NCI-H774 (cell line): ENCODE measurements at places on chromosomes 1 and 21.

DNA sequence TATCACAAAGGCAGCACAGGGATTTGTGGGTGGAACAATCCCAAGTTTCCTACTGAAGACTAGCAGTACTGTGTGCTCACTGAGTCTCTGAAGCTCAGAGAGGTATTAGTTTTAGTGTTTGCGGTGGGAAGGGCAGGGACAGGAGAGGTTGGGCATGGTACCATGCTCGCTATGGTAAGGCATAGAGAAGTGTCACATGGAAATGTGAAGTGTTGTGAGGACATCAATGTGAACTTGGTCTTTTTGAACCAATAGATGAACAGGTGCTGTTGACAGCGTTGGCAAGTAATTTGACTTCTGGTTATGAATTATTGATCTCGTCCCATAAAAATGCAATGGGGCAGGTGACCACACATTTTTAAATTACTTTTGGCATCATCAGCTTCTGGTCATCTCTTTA is 55.8 kb upstream of the ADAMTS1 start:
- DNase-seq: no peak

DNA sequence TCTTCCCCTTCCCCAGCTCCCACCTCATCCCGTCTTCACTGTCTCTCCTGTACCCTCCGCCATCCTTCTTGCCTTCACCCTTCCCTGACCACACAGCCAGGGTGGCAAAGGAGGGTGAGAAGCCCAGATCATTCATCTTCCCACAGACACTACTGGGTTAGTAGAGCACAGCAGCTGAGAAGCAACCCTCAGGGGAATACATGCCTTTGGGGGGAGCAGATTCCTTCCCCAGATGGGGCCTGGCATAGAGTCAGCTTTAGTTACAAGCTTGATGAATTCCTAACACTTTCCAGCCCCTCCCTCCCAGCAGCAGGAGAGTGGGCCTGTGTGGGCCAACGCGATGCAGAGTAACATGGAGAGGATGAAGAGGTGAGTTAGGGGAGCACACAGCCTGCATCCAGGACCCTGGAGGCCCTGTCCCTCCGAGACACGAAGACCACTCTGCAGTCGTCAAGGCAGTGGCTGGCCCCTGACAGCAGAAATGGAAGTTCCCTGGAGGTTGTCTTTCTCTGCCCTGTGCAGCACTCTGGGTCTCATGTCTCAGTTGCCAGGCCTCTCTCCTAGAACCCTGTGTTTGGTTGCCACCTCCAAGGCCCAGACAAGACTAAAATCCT is 8.8 kb upstream of the BTG2 start:
- DNase-seq: no peak

- DNase-seq: no peak
Measured at GRCh38 chr1:101181930-101182329, 54.9 kb upstream of the S1PR1 start.

DNA sequence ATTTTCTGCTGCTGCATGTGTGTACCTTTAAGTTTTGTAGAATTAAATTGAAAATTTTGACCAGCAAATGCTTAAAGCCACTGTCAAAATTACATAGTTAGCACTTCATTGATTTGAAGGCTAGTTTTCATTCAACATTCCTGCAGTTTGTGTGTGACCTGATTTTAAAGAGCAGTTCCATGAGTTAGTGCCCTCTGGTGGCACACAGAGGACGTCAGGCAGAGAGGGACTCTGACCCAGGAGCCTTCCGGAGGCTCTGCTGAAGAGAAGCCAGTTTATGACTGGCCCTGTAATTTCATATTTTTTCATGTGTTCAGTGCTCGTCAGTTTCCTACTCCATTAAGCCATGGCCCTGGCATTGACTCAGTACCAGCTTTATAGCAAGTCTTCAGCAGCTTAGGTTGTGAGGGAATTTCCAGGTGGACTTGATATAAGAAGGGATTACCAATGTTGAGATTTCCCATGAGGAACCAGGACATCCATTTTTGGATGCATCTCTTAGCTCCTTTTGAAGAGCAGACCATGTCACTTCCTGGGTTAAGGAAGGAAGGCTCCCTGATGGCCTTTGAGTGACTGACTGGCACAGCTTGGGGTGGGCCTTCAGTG is 104.7 kb downstream of the CAMTA1 start:
- no peak for DNase-seq

DNA sequence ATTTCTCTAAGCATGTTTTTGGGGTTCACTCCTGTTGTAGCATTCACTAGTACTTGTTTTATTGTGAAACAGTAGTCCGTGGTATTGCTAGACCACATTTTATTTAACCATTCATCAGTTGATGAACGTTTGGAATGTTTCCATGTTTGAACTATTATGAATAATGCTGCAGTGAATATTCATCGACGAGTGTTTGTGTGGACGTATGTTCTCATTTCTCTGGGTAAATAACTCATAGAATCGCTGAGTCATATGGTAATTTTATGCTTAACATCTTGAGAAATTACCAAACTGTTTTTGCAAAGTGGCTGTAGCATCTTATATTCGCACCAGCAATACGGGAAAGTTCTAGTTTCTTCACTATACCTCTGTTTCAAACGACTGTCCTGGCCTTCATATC is 28.0 kb upstream of the KAZN start:
- no peak for DNase-seq

DNA sequence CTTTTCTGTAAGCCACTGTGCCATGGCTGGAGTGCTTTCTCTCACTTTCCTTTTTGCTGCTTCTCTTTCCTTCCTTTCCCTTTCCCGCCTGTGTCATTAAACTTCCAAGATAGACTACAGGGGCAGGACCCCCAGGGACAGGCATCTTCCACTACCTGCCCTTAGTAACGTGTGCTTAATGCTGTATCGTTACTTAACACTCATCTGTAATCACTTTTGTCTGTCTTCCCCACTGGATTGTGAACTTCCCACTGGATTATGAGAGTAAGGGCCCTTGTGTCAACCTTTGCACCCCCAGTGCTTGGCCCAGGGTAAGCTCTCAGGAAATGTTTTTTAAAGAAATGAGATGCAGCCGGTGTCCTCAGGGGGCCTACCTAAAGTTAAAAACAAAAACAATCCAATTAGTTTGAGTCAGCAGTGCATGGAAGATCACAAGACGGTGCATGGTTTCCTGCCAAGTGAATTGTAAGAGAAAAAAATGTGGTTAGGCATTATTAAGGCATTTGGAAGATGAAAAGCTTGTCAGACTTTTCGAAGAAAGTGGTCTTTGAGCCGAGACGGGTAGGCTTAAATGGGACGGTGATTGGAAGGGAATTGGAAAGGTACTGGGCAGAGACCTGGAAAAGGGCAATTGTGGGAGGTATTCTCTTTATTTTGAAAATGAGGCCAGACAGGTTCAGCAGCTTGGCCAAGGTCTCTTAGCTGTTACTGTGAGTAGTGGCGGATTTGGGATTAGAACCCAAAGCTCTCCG is 958 bp downstream of the LYPLAL1 start:
- no peak for DNase-seq

DNA sequence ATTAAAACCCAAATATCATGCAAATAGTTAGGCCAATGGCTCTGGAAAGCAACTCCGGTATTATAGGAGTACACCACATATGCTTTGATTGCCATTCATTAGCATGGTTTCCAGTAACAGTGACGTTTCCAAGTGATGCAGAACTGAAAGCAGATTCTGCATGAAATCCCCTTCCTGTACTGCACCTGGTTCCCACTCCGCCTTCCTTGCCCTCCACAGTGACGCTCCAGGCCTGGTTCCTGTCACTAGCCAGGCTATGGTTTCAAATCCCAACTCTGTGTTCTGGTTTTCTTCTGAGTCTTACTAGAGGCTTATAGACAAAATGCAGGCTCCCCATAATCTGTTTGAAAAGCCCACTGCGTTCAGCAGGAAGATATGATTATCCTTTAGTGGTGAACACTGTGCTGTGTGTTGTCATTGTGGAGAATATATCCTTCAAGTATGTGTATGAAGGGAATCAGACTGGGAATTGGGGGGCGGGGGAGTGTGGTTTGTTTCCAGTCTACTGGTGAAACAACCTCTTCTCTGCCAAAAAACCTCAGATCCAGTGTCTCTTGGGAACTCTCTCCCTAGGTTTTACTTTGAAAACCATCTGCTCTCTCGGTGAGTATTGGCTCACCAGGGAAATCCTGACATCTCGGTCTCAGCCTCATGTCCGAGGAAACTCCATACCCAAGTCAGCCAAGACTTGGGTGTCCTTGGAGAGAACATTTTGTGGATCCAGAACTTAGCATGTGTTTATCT is 78.7 kb downstream of the TYW3 start:
- DNase-seq: peak; percentile 40

- no peak for DNase-seq
Measured at GRCh38 chr1:41500781-41501518, 16.5 kb upstream of the EDN2 start.

DNA sequence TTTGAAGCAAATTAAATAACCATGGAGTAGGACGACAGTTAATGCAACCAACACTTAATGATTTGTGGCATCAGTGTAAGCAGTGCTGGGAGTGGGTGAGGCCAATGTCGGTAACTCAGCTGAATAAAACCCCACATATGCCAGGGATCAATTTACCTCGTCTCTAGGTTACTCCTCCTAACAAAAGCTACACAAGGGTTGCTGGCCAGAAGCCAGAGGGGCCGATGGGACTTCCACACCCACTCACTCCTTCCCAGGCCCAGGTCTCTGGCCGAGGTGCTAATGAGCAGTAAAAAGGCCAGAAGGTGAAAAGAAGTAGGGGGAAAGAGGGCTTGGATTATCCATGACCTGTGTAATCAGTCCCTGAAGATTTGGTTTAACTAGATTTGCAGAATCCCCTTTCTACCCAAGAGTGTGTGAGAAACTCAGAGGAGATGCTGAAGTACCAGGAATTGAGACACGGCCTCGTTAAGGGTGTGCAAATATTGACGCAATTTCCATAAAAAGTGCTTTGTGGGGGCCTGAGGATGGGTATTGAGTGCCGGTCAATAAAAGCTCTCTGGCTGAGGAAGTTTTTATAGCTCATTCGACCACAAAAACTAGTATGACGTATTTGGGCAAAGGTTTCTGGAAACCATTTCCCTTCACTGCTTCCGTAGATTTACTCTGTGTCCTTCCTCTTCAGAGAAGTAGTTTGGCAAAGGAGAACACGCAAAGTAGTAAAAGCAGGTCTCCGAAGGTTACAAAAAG is 145.5 kb downstream of the TBX15 start:
- peak; percentile 85 for DNase-seq

DNA sequence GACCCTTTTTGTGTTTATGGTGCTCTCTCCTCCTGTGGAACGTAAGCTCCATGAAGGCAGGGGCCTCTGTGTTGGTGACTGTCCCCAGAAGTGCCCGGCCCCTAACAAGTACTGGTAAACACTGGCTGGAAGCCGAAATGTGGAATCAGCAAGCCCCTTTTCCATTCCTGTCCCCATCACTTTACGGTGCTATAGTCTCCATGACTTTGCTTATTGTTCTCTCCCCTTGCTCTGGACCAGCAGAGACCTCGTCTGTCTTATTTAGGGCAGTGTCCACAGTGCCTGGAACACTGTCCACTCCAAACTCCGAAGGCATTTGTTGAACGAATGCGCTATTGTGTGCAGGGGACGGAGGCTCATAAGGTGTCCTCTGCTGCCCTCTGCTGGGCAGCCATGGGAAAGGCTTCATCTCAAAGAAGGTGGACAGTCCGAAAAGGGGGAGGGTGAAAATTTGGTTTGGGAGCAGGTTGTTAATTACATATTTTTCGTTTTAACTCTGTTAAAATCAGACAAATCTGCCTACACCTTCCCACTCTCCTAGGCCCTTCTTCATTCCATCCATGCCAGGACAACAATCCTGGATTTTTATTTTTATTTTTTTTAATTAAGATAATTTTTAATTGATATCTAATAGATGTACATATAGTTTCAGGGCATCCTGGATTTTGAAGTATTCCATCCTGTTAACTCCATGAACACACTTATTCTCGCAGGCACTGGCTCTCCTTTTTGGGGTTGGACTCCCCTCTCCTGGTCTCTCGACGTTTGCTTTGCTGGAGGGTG is 115.6 kb downstream of the PGBD5 start:
- DNase-seq: peak; percentile 70

- DNase-seq: no peak
Measured at GRCh38 chr1:185139246-185139645, 17.5 kb downstream of the TRMT1L start.

GRCh38 chr1:5659606-5660005 is 332.6 kb downstream of the NPHP4 start:
- DNase-seq: no peak

DNA sequence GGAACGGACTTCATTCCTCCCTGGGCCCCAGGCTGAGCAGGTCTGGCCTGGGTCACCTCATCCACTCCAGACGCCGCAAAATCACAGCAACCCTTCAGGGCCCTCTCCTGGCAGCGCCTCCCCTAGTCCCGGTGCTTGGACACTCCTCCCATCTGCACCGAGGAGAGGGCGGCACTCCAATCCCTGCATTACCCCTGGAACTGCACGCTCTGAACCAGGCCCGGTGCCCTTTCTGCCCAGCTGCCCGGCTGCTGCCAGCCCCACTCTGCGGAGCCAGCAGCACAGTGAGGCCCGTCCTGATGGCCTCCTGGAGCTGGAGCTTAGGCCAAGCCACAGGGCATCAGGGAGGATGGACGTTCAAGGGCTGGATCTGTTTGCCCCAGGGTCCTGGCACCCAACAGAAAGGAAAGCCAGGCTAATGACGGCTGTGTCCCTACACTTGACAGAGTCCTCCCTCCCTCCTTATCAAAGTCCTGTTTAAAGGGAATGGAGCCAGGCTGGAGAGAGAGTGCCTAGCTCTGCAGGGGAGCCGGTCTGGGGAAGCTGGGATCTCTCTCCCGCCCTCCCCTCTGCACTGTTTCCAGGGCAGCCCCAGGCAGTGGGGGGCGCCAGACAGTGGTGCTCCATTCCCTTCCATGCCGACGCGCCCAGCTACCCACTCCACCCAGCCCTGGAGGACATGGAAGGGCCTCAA is 12.7 kb downstream of the COL6A2 start:
- DNase-seq: no peak

- no peak for DNase-seq
Measured at GRCh38 chr1:51294566-51295184, 35.7 kb downstream of the TTC39A start.

DNA sequence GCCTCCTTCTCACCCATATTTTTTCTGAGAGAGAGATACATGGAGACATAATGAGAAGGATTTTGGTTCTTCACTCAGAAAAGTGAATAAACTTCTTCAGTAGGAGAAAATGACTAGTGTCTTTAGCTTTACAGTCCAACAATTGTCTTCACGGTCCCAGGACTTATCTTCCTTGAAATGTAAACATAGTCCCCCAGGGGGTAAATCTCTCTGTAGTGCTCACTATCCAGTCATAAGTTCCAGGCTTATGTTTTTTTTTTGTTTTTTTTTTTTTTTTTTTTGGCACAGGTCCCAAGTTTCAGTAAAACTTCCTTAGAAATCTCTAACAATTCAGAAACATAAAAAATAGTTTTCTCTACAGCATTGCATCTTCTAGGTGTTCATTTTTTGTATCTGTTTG is 890.2 kb upstream of the B3GALT2 start:
- no peak for DNase-seq
